ENCODE measurements at places on chromosomes 7 and 10.

DNA sequence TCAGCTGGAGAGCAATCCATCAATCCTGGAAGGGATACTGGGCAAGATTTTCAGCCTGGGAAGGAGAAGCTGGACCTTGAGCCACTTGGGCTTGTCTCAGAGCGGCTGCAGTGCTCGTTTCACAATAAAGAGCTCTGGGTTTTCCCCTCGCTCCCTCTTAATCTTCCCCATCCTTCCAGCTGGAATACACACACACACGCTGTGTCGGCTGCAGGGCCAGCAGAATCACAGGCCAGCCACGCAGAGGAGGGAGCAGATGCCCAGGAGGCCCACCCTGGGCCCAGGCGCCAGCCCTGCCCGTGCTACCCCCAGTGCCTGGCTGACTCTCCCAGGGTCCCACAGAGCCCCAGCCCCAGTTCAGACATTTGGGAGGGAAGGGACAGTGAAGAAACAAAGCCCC lies 255.1 kb downstream of the TNS3 start:
- no peak for DNase-seq

DNA sequence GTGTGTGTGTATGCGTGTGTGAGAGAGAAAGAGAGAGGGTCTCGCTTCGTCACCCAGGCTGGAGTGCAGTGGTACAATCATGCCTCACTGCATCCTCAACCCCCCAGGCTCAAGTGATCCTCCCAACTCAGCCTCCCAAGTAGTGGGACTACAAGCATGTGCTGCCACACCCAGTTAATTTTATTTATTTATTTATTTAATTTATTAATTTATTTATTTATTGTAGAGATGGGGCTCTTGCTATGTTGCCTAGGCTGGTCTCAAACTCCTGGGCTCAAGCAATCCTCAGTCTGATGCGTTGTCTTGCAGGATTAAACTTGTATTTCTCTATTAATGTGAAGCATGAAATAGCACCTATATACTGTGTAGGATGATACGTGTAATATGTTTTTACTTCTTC lies 21.8 kb upstream of the POU6F2 start:
- no peak for DNase-seq

DNA sequence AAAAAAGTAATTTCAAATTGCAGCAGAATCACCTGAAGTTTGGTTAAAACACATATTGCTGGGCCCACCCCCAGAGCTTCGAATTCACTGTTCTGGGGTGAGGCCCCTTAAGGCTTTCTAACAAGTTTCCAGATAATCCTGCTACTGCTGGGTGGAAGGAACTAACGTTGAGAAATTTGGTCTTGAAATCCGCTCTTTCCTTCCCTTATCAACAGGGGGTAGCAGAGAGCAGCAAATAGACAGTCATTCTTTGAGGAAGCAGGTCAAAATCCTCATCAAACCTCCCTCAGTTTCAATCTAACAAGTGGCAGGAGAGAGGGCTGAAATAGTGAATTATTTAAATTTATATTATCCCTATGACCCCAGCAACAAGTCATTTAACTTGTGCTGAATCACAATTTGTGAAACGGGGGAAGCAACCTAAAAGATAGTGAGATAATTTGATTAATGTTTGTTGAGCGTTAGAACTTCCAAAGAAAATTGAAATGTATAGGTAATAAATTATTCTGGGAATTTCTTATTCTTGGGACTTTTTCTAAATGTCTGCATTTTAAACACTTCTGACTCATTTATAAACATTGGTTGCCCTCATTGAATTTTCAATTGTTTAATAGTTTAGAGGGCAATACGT lies 21.7 kb upstream of the MALSU1 start:
- DNase-seq = peak; percentile 46

DNA sequence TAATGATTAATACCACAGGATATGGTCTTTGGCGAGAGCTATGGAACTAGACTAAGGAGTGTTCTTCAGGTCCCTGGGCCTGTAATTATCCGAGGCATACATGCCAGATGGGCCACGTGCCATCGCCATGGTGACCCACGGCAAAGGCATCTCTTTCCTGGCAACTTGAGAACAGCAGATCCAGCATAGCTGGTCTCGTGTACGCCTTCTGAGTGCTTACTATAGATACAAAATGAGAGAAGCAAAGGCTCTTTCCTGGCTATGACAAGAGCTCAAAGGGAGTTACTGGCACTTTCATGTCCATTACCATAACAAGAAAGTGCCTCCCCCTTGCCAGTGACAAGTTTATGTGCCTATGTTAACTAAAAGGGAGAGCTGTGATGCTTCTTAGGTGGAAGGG lies 26.0 kb upstream of the GLI3 start:
- no peak for DNase-seq

DNA sequence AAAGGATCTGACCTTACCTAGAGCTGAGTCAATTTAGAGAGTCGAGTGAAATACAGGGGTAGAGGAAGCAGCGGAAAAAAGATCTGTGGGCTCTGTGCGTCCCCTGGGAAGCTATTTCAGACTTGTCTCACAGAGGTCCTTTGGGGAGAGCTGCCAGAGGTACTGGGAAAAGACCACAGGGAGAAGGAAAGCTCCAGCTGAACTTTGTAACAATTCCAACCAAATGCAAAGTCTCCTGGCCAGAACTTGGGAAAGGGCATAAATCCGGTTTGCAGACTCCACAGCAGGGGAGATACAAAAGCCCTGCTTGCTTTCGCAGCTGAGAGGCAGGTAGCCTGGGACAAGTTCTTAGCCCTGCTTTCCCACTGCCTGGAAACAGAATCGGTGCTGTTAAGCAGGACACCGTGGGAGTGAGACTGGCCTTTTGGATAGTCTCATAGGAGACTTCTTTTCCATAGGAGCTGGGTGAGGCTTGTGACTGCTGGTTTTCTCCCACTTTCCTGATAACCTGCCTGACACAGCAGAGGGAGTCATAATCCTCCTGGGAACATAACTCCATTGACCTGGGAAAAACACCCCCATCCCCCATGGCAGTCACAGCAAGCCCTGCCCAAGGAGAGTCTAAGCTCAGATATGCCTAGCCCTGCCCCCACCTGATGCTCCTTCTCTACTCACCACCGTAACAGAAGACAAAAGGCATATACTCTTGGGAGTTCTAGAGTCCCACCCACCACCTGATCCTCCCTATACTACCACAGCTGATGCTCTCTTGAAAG lies 926.2 kb downstream of the KCNMA1 start:
- no peak for DNase-seq

DNA sequence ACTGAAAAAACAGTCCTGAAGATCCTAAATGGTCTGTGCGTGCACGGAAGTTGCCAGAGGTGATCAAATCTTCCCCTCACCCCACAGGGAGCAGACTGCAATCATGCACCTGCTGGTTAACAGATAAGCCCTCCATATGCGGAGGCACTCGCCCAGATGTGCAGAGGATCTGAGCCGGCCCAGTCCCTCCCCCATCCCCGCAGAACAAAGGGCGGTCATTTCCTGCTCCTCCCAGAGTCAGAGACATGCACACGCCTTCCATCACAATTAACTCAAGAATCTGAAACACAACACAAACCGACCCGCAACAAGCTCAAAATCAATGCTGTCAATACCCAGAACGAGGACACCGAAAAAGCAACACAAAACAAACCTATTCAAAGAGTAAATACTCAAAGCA lies 24.2 kb downstream of the CRTAC1 start:
- no peak for DNase-seq

DNA sequence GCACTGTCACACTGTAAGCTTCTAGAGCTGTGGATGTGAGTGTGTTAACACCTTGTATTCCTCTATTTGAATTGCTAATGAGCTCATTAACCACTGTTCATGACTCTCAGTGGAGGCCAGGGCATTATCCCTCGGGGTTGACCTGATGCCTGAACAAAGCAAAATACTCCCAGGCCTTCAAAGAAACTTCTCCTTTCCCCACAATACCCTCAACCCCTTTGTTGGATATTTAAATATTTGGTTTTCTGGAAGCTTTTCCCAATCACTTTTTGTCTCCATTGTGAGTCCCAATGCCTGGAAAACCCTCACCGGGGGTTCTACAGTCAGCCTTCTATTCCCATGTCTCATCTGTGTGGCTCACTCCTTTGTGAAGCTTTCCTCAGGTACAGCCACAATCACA lies 780.1 kb downstream of the PHTF2 start:
- no peak for DNase-seq

- DNase-seq = no peak
Observed at GRCh38 chr7:159112136-159113011, 32.3 kb downstream of the VIPR2 start.

DNA sequence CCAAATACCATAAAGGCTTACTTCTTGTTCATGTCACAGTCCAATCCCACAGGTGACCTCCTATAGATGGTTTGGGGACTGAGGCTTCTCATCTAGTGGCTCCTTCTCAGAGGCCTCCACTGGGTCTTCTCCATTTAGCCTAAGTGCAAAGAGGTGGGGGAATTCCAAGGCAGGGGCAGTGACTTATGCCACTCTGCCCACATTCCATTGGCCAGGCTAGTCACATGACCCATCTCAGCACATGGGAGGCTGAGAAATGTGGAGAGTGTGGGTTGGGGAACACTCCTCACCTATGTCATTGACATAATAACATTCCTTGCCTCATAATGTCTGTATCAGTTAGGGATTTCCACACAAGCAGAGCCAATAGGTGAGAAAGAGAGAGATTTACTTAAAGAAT lies 104.3 kb upstream of the PLXNA4 start:
- DNase-seq = no peak

DNA sequence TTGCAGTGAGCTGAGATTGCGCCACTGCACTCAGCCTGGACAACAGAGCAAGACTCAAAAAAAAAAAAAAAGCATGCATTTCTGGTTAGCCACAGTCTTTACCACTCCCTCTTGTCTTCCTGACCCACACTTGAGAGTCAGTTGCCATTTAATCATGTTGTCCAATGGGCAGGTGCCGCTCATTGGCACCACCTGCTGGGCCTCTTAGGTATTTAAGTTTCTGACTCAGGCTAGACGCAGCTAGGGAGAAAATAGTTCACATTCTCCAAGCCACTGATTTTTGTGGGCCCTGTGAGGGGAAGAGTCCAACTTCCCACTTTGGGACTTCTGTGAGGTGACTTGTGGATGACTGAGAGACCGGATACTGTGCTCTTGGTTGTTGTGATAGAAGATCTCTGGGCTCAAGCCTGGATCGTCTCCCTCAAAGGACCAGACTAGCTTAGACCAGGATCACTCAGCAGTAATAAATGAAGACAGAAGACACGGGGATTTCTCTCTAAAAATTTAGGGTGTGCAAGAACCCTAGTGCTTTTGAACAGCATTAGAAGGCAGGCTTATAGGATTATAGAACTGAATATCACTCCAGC lies 26.8 kb upstream of the SORCS3 start:
- peak; percentile 1 for DNase-seq

DNA sequence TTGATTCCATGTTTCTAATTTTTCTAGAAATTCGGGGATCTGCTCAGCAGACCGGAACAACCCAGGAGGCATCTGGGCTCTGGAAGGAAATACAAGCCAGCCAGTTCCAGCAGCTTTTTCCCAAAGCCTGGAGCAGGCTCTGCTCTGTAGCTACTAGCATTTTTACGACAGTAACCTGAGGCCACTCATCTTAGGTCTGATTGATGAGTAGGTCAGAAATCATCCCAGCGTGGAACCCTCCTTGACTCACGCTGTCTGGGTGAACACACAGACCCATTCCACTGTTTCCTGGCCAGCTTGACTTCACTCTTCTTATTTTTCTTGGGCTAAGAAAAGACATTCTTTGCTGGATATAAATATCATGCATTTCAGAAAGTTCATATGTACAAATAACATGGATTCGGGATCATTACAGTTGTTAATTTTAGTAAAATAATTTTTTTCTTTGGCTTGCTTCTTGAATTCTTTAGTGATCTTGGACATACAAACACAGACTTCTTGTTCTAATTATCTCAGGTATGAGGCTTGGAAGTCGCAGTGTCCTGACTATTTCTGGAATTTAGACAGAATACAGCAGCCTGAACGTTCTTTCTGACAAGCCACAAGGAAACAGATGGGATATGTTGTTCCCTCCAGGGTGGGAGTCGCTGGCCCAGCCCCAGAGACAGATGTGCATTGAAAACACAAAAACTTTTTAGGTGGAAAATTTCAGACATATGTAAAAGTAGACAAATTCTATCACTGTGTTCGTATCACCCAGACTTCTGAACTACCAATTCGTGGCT lies 54.6 kb upstream of the PITRM1 start:
- no peak for DNase-seq

- no peak for DNase-seq
Observed at GRCh38 chr7:96084881-96085553, 236.9 kb downstream of the SLC25A13 start.

- DNase-seq = no peak
Observed at GRCh38 chr7:1407892-1408291, 51.4 kb downstream of the MICALL2 start.

DNA sequence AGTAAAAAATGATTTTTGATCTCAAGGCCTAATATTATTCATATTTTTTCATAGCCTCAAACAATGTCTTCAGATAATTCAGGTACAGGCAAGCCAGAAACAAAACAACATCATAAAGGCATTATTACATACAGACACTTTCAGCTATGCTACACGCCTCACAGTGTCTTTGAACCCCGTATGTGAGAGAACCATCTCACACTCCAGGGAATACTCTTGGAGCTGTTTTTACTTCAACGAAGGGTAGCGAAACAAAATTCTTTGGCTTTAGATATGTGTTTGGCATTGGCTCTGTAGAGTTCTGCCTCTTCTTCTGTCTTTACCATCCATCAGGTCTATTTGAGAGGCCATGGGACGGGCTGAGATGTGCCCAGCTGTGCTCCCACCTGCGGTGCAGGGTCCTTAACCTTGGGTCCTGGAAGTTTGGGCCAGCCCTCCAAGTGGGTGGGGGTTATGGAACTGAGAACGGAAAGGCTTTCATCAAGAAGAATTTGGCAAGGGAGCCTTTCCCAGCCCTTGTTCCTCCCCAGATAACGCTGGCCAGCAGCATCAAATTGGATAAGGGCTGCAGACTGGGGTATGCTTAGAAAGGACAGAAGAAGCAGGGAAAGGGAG lies 276.9 kb downstream of the TCF7L2 start:
- no peak for DNase-seq

- peak; percentile 26 for DNase-seq
Observed at GRCh38 chr10:120948889-120949608, 97.9 kb downstream of the WDR11 start.

DNA sequence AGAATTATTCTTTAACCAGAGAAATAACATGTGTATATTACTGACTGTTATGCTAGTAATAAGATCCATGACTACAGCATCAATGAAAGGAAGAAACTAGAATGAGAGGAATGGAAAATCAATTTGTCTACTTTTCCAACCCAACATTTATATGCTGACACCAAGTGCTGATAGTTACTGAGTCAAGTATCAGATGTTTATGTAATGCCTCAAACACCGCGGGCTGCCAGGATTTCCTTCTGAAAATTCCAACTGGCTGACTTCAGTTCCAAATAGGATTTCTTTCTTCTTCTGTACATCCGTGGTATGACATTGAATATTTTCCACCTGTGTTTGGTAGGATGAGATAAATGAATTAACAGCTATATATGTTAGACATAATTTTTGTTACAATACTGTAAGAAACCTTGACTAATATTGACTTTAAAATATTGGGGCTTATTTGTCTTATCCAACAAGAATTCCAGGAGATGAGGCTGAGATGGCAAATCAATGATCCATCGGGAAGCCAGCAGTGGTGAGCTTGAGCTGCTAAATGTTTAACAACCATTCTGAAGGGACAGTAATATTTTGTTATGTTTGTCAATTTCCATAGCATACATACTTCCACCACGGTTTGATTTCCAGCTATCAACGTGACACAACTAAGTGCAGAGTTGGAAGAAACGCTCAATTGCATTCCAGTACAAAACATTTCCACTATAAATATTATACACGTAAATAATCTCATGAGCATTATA lies 435.2 kb upstream of the AUTS2 start:
- DNase-seq = no peak
